ENCODE measurements at places on chromosomes 16 and 17. TPM values are rescaled to one million over a fixed set of nuclear protein-coding genes. Genes with fewer than 3 reads are reported as not detected.

DNA sequence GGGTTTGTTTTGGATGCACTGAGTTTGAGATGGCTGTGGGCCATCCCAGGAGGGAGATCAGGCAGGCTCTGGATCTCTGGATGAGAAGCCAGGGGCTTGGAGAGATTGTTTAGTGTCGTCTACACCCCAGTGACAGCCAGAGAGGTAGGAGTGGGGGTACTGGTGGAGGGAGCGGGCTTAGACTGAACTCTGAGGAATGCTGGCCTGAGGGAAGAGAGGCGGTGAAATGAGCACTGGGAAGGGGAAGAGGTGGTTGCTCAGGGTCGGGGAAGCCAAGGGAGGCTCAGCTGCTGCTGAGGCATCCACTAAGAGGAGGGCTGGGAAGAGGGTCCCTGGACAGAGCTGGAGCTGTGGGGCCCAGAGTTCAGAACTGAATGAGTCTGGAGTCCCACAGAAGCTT is 23.6 kb downstream of the CACNA1G start:
- DNase-seq = no peak

Gene CDT1
- total RNA-seq = 6.6 TPM

- DNase-seq = no peak
Observed at GRCh38 chr17:50107790-50108414, 12.8 kb downstream of the PDK2 start.

Gene ASIC2
- total RNA-seq = not detected

DNA sequence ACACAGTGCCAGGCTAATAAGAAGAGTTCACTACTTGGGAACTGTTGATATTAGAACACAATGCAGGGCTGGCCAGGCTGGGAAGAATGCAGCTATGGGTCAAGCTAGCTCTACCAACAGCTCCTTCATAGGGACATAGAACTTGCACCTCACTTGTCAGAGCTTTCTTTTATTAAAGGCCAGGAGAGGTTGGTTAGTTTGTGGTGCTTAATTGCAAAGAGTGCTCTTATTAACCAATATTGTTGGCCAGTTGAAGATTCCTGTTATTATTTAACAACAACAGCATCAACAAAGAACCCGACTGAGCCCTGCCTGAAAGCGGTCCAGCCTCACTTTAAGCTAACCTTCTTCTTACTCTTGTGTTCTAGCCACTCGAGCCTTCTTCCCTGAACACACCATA is 43.4 kb upstream of the ANKFN1 start:
- DNase-seq = no peak

GRCh38 chr17:80946449-80946848 is 45.2 kb upstream of the CHMP6 start:
- DNase-seq = peak; percentile 6

- no peak for DNase-seq
Observed at GRCh38 chr16:53542283-53542682, 39.3 kb upstream of the AKTIP start.

Gene ERI2
- 0.88 TPM for total RNA-seq

GRCh38 chr17:46182961-46183360 is 10.3 kb downstream of the KANSL1 start:
- DNase-seq = no peak
